ENCODE measurements at places on chromosomes 5 and 9.

GRCh38 chr5:103389846-103390245 lies 131.3 kb downstream of the MACIR start:
- no peak for DNase-seq

DNA sequence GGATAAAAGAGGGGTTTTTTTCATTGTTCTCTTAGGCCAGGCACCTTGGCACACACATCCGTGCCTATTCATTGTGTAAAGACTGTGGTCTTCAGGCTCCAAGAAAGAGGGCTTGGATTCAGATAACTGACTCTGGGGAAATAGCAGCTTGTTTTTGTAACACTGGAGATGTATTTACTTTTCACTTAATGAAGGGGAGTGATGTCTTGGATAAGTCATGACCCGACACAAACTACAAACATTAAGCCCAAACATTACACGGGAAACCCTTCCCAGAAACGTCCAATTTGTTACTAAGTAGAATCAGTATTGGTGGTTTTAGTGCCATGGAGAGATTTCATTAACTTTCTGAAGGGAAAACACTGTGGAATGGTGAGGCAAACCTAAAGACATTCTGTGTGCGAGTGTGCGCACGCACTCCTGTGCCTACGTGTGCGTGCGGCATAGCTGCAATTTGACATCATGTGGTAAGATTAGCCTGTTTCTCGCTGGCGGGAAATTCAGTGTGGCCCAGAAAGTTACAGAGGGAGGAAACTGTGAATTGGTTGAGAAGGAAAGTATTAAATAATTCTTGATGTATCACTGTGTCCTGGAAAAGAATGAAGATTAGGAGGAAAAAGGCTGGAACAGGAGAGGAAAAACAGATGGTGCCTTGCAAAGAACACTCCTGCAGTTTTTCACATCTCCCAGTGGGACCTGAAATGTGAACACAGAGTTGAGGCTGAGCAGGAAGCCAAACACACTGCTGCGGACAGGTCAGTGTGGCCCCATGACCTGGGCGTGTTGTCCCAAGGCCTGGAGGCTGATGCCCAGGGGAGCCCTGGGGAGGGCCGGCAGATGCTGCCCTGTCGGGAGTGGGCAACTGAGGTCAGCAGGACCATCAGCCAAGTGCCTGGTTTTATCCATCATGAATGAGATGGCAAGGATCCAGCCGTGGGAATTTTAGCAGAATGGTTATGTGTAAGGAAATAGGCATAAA lies 108.5 kb downstream of the GAS1 start:
- DNase-seq = no peak

DNA sequence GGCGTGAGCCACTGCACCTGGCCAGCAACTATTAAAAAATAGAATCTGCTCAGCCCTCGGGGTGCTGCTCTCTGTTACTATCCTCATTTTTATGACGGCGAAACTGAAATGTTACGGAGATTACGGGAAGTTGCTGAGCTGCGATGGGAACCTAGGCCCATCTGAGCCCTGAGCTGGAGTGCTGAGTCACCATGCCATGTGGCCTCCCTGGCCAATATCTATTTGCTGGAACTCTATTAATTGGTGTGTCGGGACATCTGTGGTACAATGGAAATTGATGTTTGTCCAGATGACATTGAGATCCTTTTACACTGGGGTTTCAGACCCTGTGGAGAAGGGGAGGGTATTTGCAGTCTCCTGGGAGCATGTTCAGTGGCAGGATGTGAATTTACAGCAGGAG lies 8.1 kb downstream of the PRDM12 start:
- no peak for DNase-seq

DNA sequence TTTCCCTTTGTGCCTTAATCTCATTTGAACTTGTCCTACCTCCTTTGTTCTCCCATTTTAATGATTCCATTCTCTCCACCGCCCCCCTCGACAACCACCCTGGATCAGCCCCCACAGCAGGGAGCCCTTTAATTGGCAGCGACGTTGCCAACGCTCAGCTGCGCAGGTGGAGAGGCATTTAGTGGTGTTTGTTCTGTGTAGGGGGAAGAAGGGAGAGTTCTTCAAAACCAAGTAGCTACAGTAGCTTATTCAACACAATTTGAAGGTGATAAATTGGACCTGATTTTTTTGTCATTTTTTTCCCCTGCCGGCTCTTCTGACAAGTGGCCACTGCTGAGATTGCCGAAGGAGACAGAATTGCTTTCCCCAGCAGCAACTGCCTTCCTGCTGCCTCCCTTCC lies 499.1 kb downstream of the CDK5RAP2 start:
- no peak for DNase-seq

GRCh38 chr9:121751686-121752445 lies 100.4 kb downstream of the DAB2IP start:
- DNase-seq = no peak

DNA sequence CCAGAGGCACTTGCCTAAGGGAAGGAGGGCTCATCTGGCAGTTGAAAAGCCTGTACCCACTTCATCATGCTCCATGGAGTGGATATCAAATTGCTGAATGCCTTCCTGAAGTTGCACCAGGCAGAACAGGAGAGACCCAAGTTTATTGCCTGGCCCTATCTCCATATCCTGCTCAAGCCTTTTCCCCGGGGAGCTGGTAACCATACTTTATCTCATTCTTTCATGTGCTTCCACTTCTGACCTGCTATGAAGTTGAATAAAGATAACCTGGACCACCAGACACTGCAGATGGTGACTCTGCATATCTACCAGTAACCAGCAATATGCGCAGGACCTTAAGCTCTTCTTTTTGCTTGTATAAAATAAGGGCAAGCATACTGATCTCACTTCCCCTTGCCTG lies 1397.5 kb upstream of the CDH6 start:
- no peak for DNase-seq

GRCh38 chr5:93343570-93343969 lies 237.4 kb downstream of the NR2F1-AS1 start:
- no peak for DNase-seq

Measured in OCI-LY7 (cell line).